ENCODE measurements at places on chromosomes 4 and X.

DNA sequence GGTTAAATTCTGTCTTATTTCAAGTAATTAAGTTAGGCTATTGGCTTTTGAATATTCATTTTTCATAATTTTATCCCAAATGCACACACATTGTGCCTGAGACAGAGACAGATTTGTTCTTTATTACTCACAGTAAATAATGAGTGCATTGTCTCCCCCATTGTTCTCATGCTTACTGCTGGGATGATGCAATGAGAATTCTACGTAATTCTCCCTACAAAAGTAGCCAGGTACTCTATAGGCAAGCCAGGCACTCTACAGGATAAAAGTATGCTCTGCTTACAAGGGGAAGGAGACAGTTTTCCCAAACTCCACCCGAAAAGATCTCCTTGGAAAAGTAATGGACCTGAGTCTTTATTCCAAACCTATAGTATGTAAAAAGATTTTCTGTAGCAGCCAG, 1890.7 kb upstream of the PCDH10 start:
- DNase-seq, result no peak

DNA sequence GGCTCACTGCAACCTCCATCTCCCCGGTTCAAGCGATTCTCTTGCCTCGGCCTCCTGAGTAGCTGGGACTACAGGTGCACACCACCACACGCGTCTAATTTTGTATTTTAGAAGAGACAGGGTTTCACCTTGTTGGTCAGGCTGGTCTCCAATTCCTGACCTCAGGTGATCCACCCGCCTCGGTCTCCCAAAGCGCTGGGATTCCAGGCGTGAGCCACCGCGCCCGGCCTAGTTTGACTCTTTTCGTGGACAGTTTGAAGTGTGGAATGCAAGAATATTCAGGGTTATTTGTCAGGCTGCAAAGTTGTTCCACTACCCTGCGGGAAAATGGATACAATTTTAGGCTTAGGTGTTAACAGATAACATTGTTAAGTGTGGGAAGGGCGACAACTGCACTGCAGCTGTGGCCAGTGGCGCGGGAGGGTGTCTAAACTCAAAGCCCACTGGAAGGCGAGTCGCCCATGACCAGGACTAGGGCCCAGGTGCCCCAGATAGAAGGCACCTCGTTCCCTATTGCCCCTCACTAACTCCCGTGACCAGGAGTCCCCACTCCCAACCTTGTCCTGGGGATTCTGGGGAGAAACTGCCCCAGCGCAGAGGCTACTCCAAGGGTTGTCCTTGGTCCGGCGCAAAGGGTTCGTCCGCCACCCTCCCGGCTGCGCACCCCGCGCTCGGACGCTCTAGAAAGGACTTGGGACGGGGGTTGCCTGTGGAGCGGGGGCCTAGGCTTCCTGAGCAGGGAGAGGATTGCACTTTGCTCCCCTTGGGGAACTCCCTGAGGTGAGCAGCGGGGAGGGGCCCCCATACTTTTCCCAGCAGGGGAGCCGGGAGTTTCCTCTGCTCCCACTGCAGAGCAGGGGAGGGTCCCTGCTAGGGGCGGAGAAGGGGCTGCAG, 1.1 kb upstream of the CD99 start:
- no peak for DNase-seq

GRCh38 chr4:108351791-108352190, 183.1 kb upstream of the LEF1 start:
- no peak for DNase-seq

DNA sequence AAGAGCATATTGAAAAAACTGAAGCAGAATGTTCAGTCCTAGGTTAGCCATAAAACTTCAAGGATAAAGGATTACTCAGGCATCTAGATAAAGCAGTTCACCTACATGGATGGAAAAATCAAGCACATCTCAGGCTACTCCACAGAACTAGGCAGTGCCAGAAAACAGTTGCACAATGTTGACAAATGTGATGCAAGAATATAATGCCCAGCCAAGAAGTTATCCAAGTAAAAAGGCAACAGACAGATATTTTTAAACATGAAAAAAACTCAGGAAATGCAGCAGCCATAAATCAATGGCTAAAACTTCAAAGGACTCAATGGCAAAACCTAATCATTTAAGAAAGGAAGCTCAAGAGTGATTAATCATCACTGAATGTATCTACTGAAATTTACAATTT, 456.0 kb upstream of the FAM241A start:
- no peak for DNase-seq

DNA sequence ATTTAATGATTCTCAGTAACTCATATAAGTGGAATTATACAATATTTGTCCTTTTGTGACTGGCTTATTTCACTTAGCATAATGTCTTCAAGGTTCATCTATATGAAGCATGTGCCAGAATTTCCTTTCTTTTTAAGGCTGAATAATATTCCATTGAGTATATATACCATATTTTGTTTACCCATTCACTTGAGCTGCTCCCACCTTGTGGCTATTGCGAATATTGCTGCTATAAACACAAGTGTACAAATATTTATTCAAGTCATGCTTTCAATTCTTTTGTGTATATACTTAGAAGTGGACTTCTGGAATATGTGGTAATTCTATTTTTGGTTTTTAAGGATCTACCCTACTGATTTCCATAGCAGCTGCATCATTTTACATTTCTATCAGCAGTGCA, 219.1 kb downstream of the MID1 start:
- DNase-seq, result no peak

GRCh38 chr4:39712819-39713607, 15.1 kb downstream of the UBE2K start:
- peak; percentile 5 for DNase-seq

- DNase-seq, result no peak
Measured at GRCh38 chr4:83205760-83206159, 78.8 kb downstream of the COQ2 start.

- DNase-seq, result no peak
Measured at GRCh38 chr4:71602289-71602900, 181.5 kb downstream of the GC start.

- DNase-seq, result no peak
Measured at GRCh38 chrX:129748305-129748704, 9.5 kb downstream of the XPNPEP2 start.

- no peak for DNase-seq
Measured at GRCh38 chr4:124790471-124790870, 77.9 kb upstream of the ANKRD50 start.

DNA sequence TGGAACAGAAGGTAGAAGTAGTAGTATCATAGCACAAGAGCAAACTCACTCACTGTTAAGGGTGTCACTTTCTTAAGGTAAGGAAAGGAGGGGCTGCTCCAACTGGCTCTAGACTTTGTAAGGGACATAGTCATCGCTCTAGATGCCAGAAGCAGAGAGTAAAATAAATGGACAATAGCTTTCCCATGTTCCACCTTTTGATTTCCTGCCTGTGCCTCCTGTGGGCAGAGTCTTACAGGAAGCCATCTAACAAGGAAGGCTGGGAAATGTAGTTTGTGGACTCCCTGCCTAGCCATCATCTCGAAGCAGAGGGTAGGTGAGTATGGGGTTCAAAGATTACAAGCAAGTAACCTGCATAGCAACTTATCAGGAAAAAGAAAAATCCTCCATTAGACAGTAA, 1.7 kb upstream of the METTL14 start:
- no peak for DNase-seq

DNA sequence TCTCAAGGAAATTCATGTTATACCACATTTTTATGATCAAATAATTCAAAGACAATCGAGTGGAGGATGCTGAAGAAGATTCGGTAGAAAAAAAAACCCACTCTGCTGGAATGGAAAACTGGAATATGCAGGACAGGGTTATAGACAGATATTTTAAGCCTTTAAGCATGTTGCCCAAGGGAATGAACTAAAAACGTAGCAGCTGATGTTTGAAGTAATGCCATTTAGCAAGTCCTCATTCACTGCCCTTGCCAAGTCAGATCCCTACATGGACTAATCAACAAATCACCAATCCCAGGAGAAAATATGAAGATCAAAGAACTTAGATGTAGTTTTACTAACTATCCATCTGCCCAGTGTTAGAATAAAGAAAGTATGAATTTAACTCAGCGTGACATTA, 75.6 kb upstream of the ETNPPL start:
- DNase-seq, result no peak

- DNase-seq, result no peak
Measured at GRCh38 chr4:28378109-28378830, 1517.6 kb downstream of the STIM2 start.

GRCh38 chr4:138938366-138938690, 77.3 kb upstream of the NOCT start:
- DNase-seq, result no peak

DNA sequence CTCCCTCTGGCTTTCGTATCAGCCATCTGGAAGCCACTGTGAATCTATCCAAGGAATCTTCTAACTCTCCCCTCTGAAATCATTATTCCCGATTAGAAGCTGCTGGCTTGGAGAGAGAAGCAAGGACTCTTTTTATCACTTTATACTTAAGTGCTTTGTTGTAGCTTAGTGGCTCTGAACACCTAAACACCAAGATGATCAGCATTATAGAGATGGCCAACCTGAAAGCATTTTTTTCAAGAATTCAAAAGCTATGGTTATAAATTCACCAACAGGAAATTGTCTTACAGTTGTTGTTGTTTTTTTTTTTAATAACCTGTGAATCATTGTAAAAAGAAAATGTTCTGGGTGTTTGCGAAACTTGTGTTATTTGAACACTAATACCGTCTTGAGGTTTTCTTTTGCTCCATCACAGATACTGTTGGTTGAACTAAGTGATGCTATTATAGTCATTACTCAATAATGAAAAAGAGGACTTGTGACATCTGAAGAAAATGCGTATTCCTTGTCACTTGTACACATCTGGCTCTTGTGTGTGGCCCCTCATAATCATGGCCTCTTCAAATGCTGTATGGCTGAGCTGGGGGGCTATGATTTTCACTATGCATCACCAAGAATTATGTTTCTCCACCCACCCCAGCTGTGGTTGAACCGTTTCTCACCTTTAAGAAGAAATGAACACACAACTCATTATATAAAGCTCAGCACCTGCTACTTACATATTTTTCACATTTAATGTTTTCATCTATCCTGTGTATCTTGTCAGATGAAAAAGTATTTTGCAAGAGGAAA, 11.8 kb upstream of the SMIM43 start:
- no peak for DNase-seq

DNA sequence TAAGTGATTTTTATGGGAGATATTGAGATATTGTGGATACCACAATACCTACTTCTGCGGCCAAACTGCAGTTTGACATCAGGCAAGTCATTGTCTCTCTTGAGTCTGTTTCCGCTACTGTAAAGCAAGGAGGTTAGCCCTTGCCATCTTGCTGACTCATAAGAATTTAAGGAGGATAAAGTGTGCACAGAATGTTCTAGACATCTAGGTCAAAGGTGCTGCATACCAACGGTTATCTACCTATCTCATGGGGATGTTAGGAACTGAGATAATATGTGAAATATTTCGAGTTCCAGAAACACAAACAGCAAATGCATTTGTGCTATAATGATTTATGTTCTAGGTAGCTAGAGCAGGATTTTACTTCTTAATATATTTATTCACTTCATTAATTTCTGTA, 211.5 kb upstream of the NR3C2 start:
- DNase-seq, result no peak

- no peak for DNase-seq
Measured at GRCh38 chr4:174520660-174521059, 1.6 kb downstream of the HPGD start.

- DNase-seq, result no peak
Measured at GRCh38 chr4:155241664-155242063, 33.2 kb downstream of the NPY2R start.

- no peak for DNase-seq
Measured at GRCh38 chr4:79287718-79288117, 38.1 kb downstream of the NAA11 start.

GRCh38 chr4:5467111-5467510, 241.2 kb downstream of the EVC2 start:
- no peak for DNase-seq

DNA sequence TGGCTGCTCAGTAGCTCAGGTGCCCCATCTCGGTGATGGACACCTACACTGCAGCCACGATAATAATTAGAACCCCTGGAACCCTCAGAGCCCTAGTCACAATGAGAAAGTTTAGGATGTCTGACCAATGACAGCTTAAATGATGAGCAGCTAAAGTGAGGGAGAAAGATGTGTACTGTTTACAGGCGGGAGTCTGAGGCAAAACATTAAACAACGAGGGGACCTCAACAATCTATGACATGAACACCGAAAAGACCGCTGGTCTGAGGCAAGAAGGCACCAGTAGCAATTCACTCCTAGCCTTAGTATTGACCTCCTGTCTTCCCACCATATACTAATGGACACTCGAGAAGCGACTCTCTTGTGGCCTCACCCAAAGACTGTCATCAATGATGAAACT, 369.5 kb upstream of the SMIM31 start:
- no peak for DNase-seq

DNA sequence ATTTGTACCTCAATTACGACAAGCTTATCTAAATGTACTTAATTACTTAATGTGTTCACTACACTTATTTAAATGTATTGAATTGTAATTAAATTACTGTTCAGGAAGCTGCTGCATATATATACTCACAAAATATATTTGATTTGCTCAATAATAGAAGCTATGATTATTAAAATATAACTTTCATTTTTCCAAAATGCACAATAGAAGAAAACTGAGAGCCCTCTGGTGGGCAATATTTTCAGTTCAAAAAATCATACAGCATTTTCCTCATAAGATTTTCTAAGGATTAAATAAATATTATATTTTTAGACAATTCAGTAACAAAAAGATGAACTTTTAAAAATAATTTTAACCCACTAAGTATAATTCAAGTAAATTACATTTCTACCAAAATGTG, 217.3 kb downstream of the DKK2 start:
- DNase-seq, result no peak

GRCh38 chrX:15930585-15930984, 76.0 kb upstream of the AP1S2 start:
- DNase-seq, result no peak

GRCh38 chr4:183541752-183542040, 36.8 kb downstream of the ING2 start:
- DNase-seq, result no peak

DNA sequence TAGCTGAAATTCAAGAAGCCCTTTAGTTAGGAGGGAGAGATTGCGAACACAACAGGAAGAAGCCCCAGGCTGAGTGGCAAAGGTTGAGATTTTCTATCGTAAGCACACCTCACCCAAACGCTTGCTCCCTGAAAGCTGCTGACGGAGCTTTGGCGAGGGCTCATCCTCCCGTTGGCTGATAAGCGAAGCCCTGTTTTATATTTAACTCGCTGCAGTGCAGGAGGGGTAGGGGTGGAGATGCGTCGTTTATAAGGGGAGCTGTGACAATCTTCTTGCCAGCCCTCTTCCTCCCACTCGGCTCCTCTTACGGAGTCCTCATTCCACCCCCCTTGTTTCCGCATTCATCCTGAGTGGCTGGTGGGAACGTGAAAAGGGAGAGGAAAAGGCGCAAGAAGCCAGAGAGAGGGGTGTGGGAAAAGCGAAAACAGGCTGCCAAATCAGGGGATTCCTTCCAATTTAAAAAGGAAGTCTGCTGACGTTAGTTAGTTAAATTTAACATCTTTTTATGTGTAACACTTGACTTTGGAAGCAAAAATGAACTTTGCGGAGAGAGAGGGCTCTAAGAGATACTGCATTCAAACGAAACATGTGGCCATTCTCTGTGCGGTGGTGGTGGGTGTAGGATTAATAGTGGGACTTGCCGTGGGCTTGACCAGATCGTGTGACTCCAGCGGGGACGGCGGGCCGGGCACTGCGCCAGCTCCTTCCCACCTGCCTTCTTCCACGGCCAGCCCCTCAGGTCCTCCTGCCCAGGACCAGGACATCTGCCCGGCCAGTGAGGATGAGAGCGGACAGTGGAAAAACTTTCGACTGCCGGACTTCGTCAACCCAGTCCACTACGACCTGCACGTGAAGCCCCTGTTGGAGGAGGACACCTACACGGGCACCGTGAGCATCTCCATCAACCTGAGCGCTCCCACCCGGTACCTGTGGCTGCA, at the start of gene ENPEP:
Gene ENPEP, plus strand, starts transcription at position 275 of the 938 bp plus-strand sequence. Its CDS starts 260 bp downstream, at position 535.
- DNase-seq, result no peak

All from activated T-cell treated with anti-CD3 and anti-CD28 coated beads, Interleukin-2, amount 50 U/mL, for 48 hours (primary cell).